ENCODE measurements at places on chromosomes 13 and 19.
A peak's percentile ranks its signal among the peaks of the same experiment; 100 is the strongest.

DNA sequence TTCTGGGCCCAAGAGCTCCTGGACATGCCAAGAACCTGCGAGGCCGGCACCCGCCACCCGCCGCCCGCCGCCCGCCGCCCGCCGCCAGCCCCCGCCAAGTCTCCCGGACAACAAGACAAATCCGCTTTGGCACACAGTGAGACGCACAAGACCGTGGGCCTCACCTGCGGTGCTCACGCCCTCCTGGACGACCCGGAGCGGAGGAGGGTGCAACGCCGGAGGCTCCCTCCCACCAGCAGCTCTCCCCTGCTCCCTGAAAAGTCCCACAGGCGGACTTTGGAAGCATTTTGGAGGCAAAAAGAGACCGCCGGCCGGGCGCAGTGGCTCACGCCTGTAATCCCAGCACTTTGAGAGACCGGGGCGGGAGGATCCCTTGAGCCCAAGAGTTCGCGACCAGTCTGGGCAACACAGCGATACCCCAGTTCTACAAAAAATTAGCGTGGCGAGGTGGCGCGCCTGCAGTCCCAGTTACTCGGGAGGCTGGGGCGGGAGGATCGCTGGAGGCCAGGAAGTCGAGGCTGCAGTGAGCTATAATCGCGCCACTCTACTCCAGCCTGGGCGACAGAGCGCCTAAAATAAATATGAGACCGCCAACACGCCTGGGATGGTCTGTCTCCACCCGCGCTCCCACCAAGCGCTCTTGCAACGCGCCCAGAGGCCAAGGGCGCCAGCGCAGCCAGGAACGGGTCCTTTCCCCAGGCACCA is 783 bp downstream of the RHPN2 start:
- no peak for DNase-seq

- DNase-seq = no peak
Measured at GRCh38 chr13:42218576-42218975, 53.4 kb upstream of the AKAP11 start.

GRCh38 chr19:38921420-38922274 is 8.9 kb downstream of the SARS2 start:
- no peak for DNase-seq

GRCh38 chr19:15636026-15636425 is 4.7 kb upstream of the CYP4F3 start:
- DNase-seq = no peak

- no peak for DNase-seq
Measured at GRCh38 chr13:21109168-21109567, 47.8 kb upstream of the LATS2 start.

GRCh38 chr13:114142137-114142550 is 9.7 kb upstream of the RASA3 start:
- DNase-seq = no peak

DNA sequence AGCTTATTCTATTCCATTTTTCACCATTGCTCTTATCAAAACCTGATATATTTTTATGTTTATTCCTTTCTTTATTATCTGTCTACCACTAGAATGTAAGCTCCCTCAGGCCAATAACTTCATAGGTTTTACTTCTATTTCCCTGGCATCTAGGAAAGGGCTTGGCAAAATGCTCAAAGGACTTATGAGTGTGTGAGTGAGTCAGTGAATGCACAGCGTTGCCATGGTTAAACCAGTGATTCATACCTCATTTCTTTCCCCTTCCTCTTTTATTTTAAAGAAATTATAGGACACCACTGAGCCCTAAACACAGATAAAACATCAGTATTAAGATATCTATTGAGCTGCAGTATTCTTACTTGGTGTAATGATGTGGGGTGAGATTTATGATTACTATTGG is 162.1 kb downstream of the GPC6 start:
- peak; percentile 34 for DNase-seq

- peak; percentile 79 for DNase-seq
Measured at GRCh38 chr19:10936661-10937084, 8.1 kb downstream of the TIMM29 start.

GRCh38 chr13:35987572-35988513 is 143.3 kb downstream of the DCLK1 start:
- DNase-seq = peak; percentile 4

GRCh38 chr13:78662467-78662866 is 3.5 kb upstream of the OBI1 start:
- DNase-seq = no peak

GRCh38 chr19:17469092-17469480 is 1.2 kb upstream of the SLC27A1 start:
- DNase-seq = peak; percentile 16

DNA sequence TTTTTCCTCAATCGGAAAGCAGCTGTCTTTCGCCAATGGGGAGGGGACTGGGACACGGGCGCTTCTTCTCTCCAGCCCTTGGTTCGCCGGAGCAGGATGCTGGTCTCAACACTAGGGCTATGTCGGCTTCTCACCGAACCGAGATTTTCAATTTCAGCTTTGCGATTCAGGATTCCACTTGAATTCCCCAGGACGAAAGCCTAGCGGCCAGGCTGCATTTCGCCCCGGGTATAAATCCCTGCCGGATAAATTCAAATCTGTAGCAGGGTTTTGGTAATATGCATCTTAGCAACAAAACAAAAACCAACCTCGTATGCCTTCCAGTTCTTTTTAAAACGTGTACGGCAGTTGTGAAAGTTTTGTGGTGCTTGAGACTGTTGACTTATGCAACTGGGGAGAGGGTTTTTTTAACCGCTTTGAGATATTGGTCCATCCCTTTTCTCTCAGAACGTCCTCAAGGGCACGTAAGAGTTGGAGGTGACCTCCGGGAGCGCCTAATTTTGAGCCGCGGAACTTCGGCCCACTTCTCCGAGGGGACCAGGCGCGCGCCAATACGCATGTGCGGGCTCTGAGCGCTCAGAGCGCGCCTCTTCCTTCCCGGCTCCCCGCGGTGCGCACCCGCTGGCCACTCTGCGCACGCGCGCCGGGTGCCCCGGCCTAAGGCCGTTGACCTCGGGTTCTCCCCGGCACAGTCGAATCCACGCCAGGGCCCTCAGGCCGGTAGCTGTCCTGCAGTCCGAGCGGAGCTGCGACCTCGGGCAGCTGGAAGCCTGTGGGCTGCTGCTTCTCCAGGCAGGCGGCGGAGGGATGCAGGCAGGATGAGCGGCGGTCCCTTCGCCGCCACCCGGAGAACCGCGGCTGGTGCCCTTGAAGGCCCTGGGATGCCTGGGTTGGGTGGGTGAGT is 7.6 kb downstream of the POU4F1 start:
- DNase-seq = no peak

DNA sequence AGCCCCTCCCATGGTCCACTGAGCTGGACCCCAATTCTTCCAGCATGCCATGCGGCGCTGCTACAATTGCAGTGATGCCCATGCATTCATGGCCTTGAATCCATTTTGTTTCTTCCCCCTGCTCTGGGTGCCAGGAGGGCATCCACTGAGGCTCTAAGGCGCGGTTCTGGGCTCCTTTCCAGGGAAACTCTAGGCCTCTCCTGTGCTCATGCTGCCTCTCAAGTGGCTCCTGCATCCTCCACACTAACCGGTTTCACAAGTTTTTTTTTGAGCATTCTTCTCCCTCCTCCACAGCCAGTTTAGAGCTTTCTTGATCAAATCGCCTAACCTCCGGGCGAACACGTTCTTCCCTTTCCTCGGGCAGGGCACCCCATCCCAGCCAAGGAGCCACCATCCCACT is 69.1 kb upstream of the FLT1 start:
- peak; percentile 28 for DNase-seq

- no peak for DNase-seq
Measured at GRCh38 chr19:30742406-30742938, 370.3 kb downstream of the ZNF536 start.

DNA sequence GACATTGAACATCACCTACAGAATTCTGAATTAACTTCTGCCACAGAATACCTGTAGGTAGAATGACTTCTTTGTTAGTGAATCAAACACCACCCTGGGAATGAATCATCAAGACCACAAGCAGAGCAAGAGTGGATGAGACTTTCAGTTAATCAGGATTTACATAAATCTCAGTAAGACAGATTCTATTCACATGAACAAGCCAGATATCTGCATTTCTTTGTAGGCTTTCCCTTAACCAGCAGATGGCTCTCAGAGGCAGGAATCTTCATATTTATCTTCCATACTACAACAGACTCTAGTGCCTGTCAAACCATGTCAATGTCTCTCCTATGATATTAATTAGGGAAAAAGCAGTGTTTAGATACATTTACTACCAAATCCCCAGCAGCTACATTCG is 412.1 kb downstream of the KLF12 start:
- DNase-seq = peak; percentile 95

DNA sequence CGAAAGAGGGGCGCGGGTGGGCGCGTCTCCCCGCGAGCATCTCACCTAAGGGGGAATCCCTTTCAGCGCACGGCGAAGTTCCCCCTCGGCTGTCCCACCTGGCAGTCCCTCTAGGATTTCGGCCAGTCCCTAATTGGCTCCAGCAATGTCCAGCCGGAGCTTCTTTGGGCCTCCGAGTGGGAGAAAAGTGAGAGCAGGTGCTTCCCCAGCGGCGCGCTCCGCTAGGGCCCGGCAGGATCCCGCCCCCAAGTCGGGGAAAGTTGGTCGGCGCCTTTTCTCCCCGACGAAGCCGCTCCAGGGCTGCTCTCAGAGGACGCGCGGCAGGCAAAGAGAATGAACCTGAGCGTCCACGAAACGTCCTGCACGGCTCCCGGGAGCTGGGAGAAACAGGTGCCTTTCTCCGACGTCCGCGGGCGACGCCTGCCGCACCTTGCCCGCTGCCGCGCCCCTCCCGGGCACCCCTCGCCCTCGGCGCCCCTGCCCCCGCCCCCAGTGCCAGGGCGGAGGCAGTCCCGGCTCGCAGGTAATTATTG is 366 bp upstream of the KL start:
- no peak for DNase-seq

DNA sequence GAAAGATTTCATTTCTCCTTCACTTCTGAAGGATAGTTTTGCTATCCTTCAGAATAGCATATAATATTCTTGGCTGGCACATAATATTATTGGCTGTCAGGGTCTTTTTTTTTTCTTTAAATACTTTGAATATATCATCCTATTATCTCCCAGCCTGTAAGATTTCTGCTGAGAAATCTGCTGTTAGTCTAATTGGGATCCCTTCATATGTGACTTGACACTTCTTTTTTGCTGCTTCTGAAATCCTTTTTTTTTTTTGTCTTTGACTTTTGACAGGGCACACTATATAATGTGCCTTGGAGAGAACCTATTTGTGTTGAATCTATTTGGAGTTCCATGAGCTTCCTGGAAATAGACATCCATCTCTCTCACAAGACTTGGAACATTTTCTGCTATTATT is 136.9 kb upstream of the UBL3 start:
- DNase-seq = no peak

DNA sequence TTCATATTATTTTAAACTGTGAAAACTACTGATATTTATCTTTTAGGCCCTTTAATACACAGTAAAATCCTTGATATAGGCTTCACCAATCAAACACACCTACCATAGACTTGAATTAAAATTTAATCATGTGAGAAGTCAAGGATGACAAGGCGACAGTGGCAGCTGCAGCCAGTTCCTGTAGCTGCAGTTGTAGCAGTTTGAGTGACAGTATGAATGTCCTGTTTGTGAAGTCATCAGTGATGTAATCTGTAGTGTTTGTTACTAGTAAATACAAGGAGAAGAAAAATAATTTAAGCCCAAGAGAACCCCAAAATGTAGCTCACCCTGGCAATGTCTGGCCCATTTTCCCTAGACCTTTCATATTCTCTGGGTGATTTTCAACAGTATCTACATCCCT is 897.0 kb downstream of the SLITRK6 start:
- no peak for DNase-seq

- DNase-seq = no peak
Measured at GRCh38 chr19:53813996-53814395, 10.1 kb downstream of the NLRP12 start.

DNA sequence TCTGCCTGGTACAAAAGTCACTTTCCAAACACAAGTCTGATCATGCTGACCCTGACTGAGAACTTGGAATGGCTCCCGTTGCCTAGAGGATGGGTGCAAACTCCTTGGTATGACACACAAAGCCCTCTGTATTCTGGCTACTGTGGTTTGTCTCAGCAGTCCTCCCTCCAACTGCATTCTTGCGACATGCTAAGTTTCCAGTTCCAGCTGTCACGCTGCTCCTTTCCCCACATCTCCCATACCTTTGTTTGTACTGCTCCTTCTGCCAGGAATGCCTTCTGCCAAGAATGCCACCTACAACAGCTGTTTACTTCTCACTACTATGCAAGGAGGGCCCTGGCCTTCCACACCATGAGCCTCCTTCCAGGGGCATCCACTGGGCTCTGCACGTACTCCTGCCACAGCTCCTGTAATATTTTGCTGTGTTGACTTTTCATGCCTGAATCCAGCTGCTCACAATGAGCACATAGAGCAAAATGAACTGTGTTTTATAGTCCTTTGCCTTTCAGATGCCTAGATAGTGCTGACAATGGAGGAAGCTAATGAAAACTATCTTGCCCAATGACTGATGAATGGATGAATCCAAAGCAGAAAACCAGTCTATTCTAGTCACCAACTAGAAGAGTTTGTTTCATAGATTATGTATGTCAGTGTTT is 543.7 kb downstream of the EFNB2 start:
- DNase-seq = peak; percentile 91

GRCh38 chr13:98576963-98577835 is at the start of gene STK24:
Gene STK24, minus strand, starts transcription at chr13:98577107. Its CDS starts 321 bp downstream, at chr13:98576786.
- DNase-seq = peak; percentile 57

DNA sequence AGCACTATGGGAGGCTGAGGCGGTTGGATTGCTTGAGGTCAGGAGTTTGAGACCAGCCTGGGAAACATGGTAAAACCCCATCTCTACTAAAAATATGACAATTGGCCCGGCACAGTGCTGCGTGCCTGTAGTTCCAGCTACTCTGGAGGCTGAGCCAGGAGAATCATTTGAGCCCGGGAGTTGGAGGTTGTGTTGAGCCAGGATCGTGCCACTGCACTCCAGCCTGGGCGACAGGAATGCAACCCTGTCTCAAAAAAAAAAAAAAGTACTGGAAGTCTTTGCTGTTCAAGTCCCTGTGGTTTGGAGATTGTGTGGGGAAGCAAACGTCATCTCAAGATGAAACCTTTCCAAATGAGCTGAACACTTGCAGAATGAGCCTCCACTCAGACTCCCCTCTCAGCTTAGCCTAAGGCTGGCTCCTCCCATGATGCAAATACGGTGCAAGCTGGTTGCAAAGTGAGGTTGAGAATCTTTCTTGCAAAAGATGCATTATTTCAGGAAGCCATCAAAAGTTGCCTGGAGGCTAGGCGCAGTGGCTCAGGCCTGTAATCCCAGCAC is 46.2 kb downstream of the MYO9B start:
- DNase-seq = no peak

- no peak for DNase-seq
Measured at GRCh38 chr19:50967929-50968715, 1.3 kb downstream of the KLK6 start.

GRCh38 chr13:93881411-93881810 is 598.1 kb downstream of the DCT start:
- DNase-seq = no peak

GRCh38 chr13:29020314-29020713 is 200.2 kb downstream of the MTUS2 start:
- DNase-seq = no peak

DNA sequence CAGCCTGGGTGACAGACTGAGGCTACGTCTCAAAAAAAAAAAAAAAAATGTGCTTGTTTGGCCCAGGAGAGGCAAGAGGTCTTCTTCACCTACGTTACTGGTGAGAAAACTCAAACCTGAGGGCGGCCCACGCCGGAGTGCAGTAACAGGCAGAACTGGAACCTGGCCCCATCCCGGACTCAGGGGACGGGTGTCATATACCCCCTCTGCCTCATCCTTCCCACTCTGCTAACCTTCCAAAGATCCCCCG is 414 bp upstream of the ADAT3 start:
- no peak for DNase-seq

- no peak for DNase-seq
Measured at GRCh38 chr13:110324026-110324749, 17.1 kb downstream of the COL4A2 start.

Data from renal cortical epithelial cell (primary cell).